Spleen (tissue), 13 donors: ENCODE measurements at places on chromosomes 7 and 10. TPM values are rescaled to one million over a fixed set of nuclear protein-coding genes. Genes with fewer than 3 reads are reported as not detected.

Gene FAM171A1
- total RNA-seq = 30.4 TPM

Gene NEUROG3
- total RNA-seq = not detected

Gene TFR2
- total RNA-seq = 6.6 TPM

Gene TMEM196
- not detected for total RNA-seq

Gene CACNA2D1
- 15.0 TPM for total RNA-seq

Gene EPDR1
- 12.8 TPM for total RNA-seq

Gene OR2A5
- not detected for total RNA-seq

Gene CACNB2
- 0.79 TPM for total RNA-seq

Gene SPDYE9
- not detected for total RNA-seq

Gene PTPRE
- 82.9 TPM for total RNA-seq

Gene ARL5B
- total RNA-seq = 12.8 TPM

Gene GNGT1
- total RNA-seq = not detected

Gene CAV1
- total RNA-seq = 241 TPM

Gene ADAMTS14
- total RNA-seq = 0.57 TPM

Gene TDRD1
- total RNA-seq = 2.6 TPM

Gene FKBP6
- not detected for total RNA-seq

- DNase-seq = no peak
Observed at GRCh38 chr7:133164498-133164897, 82.6 kb upstream of the CHCHD3 start.

DNA sequence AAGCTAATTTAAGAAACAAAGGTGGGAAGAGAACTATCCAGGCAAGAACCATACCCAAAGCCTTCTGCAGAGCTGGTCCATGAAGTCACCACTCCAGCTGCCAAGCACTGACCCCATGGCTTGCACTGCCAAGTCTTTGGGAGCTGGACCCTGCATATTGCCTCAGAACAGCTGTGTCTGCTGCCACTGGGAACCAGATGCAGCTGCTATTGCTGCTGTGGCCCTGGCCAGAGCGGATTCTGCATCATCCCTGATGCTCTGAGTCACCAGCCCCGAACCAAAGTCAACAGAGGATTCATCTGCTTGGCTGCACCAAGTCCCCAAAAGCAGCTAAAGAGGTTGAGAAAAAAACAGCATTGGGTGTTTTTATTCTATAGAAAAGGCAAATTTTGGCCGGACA lies 39.2 kb upstream of the GSAP start:
- no peak for DNase-seq

DNA sequence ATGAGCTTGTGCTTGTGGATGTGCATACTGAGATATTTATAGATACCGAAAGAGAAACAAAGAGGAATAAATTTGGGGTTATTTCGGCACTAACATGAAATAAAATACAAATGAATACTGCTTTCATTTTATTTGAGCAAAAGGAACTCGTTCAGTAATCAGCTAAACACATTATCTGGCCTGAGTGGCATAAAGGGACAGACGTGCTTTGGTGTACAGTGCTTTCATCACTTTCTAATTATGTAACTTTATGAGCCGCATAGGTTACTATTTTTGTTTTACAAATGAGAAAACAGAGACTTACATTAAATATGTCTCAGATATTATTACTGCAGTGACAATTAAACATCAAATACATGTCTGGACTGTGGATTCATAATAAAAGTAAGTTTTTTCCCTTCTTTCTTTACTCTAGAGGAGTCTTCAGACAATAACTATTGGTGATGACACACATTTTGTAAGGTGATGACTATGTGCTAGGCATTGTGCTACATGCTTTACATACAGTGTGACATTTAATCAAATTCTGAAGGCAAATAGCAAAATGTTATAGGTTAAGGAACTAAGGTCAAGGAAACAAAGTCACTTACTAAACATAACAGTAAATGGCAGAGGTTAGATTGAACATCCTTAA lies 503.3 kb downstream of the SORCS1 start:
- DNase-seq = no peak

GRCh38 chr7:85897967-85898366 lies 711.1 kb upstream of the SEMA3D start:
- DNase-seq = no peak

- no peak for DNase-seq
Observed at GRCh38 chr10:45811075-45811474, 36.2 kb downstream of the AGAP4 start.

- no peak for DNase-seq
Observed at GRCh38 chr7:120724955-120725354, 133.0 kb downstream of the TSPAN12 start.

DNA sequence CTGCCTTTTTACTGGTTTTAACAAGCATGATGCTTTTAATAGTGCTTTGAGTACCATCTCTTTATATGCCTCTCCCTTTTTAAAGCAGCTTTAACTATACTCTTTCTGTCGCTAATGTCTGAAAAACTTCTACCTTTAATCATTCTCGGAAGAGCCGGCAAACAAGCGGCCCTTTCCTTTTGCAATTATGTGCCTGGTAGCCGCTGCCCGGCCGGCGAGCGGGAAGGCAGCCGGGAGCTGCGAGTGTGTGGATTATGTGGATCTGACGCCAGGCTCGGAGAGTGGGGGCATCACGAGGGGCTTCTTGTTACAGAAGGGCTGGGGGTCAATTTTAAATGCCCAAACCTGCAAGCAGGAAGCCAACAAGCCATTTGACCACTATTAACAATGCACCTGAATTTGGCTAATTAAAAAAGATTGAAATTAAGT lies 120.9 kb downstream of the BUB3 start:
- no peak for DNase-seq

DNA sequence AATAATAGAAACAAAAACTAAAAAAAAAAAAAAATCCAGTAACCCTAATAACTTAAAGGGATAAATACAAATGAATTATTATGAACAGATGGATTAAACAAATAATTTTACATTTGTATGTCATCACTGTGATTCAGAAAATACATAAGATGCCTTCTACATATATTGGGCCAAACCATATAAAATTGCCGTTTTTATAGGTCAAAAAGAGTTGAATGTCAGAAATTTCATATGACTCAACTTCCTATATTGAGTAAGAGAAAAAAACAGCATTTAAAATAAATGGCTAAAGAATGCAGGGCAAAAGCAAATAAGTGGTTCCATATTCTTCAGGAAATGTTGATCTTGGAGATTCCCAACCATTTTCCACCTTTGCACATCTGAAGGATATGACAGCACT lies 9.4 kb downstream of the SLC35B4 start:
- DNase-seq = no peak

DNA sequence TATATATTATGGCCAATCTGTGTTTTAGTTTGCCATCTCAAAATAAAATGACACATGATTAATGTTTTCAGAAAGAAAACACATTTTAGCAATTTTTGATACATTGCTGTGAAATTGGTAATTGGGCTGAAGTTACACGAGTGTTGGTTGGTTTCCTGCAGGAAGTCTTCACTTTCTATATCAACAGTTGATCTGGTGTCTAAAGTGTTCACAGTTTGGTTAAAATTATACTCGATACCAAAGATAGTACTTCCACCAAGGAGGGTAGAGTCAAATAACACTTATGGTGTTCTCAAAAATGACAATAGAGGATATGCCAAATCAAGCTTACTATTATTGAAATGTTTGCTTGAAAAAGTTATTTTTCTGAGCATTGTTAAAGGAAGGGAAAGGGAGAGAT lies 120.3 kb upstream of the GLCCI1 start:
- DNase-seq = no peak

GRCh38 chr10:98339799-98340198 lies 71.8 kb upstream of the LOXL4 start:
- DNase-seq = no peak

GRCh38 chr10:97311111-97311626 lies 7.9 kb upstream of the FRAT1 start:
- no peak for DNase-seq

GRCh38 chr10:58435297-58435985 lies 50.2 kb downstream of the TFAM start:
- DNase-seq = no peak

GRCh38 chr10:130929422-130930325 lies 381.8 kb downstream of the TCERG1L start:
- no peak for DNase-seq

DNA sequence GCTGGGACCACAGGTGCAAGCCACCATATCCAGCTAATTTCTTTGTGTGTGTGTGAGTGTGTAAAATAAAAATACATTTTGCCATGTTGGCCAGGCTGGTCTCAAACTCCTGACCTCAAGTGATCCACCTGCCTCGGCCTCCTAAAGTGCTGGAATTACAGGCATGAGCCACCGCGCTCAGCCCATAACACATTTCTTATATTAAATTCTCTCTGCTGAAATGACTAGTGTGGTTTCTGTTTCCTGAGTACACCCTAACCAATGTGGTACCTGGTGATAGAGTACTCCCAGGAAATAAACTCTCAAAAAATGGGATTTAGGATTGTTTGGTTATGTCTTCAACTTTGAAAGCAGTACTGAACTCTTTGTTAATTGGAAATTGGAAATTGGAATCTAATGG lies 19.4 kb upstream of the FHIP2A start:
- DNase-seq = no peak

DNA sequence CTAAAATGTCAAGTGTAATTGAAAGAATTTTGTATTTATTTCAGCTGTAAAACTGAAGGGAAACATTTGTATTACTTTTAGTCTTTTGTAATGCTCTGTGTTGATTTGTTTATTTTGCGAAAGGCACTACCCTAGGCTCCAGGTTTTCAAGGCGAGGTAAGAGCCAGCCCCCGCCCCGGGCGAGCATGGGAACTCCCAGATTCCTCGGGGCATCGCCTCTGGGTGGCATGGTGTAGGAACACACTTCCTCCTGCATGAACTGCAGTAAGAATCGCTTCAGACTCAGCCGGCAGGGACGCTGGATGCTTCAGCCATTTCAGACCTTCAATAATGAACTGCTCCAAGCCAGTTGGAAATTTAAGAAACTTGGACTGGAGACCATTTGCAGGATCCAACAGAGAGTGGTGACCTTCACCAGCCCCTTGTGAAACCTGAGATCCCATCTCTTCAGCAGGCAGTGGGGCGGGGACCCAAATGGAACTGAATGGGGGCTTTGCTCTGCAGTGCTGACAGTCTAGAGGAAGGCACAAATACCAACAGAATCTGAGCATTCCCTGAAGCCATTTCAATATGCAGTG lies 544.3 kb upstream of the MGMT start:
- no peak for DNase-seq

DNA sequence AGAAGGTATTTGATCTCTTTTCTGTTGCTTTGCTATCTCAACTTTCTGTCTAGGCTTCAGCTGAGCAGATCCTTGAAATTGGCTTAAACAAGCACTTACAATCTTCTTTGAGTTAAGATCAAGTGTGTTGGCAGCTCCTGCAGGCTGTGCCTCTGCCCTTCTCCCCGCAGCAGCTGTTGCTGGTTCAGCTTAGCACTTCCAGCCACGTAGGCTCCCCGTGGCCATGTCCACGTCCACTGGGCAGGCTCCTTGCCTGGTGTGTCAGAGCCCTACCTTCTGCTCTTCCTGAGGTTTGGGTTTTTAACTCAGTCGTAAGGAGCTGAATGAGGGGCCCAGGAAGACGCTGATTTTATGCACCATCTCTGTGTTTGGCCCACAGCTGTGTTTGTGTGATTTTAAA lies 47.2 kb downstream of the CAMK1D start:
- DNase-seq = no peak

DNA sequence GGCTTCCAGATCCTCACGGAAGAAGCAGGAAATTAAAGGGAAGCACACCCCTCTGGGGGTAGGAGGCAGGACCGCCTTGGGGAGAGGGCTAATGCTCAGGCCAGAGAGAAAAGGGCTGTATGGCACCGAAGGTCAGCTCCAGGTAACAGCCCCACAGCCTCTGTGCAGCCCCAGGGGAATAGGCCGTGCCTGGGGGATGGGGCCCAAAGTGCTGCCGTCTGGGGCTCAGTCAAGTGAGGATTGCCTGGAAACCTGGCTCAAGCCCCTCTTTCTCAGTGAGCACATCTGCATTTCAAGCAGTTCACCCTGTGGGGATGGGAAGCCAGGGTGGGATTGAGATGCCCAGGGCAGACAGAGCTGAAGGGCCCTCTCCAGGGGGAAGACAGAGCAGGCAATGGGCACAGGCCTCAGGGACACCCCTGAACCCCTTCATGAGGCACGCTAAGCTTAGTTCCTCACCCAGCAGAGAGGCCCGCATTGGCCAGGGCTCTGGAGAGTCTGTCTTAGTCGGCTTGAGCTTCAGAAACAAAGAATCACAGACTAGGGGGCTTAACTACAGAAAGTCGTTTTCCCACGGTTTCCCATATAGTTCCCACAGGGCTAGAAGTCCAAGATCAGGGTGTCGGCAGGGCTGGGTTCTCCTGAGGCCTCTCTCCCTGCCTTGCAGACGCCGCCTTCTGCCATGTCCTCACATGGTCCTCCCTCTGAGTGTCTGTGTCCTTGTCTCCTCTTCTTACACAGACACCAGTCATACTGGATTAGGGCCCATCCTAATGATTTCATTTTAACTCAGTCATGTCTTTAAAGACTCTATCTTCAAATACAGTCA lies 118.2 kb downstream of the PTPN20 start:
- peak; percentile 49 for DNase-seq

- no peak for DNase-seq
Observed at GRCh38 chr10:52772623-52773022, at the start of gene MBL2. Gene MBL2, minus strand, starts transcription at chr10:52772784. Its CDS starts 1,149 bp downstream, at chr10:52771635.

DNA sequence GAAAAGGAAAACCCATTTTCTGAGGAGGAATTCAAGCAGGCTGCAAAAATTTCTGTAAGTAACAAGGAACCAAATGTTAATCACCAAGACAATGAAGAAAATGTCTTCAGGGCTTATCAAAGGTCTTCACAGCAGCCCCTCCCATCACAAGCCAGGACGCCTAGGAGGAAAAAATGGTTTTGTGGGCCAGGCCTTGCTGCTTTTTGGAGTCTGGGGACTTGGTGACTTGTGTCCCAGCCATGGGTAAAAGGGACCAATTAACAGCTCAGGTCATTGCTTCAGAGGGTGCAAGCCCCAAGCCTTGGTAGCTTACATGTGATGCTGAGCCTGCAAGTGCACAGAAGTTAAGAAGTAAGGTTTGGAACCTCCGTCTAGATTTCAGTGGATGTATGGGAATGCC lies 55.7 kb upstream of the FOXP2 start:
- no peak for DNase-seq

DNA sequence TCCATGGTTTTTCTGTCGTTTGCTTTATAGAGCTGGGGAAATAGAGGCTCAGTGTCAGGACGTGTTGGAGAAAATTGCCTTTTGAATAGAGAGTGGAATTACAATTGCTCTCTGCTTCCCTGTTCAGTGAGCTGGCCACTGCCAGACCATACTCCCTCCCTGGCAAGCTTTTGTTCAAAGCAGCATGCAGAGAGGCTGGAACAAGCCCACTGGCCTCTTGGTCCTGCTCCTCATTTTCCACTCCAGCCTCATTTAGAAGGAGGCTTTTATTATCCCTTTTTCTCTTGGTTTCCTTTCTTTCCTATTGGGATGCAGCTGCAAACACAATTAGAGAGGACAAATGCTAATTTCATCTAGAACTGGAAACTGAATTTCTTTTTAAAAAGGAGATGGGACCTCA lies 302.2 kb upstream of the PODXL start:
- no peak for DNase-seq

GRCh38 chr7:90853205-90853604 lies 257.1 kb downstream of the CDK14 start:
- DNase-seq = no peak
